ENCODE measurements at places on chromosomes 12 and 14. TPM values are rescaled to one million over a fixed set of nuclear protein-coding genes. Genes with fewer than 3 reads are reported as not detected.

GRCh38 chr14:51849097-51849496 lies 11.3 kb upstream of the GNG2 start:
- peaks cover 12% of the 10 kb centered on the region for H3K4me1 ChIP-seq
- no peak for DNase-seq
- no peak overlapping the region for H3K27ac ChIP-seq
- H3K27me3 ChIP-seq: peaks cover 3% of the 10 kb centered on the region
- H3K4me3 ChIP-seq: no peak overlapping the region

Gene NTS
- not detected for total RNA-seq

GRCh38 chr12:128609861-128610260 lies 213.9 kb downstream of the SLC15A4 start:
- no peak overlapping the region for H3K4me3 ChIP-seq
- DNase-seq: no peak
- H3K27me3 ChIP-seq: no peaks in the 10 kb centered on the region
- no peaks in the 10 kb centered on the region for H3K36me3 ChIP-seq
- no peak overlapping the region for H3K27ac ChIP-seq

DNA sequence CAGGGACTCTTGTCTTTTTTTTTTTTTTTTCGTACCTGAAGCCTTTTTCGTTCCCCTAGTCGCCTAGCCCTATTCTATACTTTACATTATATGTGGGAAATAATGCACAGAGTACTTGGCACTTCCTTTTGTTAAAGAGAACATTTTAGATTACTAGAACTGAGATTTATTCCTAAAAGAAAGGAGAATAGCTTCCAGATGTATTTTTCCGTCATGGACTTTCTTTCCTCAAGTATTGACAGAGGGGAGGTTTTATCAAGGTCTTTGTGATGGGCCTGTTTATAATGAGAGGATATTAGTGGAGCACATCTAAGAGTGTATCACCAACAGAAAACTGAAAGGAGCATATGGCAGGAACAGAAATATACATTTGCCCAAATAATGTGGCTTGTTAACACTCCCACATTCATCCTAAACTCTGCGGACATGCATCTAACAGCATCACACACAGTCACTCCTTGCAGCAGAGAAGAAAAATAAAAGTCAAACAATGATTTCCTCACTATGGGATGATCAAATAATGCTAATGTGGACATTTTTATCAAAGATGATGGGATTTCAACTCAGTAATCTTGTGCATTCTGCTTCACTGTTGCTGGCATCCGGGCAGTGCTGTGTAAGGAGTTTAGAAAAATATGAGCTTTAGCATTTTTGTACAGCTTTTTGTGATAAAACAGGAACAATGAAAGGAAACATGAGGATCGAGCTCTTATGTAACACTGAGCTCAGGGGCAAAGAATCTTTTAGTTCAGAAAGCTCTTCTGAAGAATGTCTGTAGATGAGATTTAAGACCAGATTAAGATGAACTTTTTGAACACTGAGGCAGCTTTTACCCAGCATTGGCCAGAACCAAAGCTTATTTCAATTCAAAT lies 183.1 kb downstream of the EGLN3 start:
- no peaks in the 10 kb centered on the region for H3K36me3 ChIP-seq

DNA sequence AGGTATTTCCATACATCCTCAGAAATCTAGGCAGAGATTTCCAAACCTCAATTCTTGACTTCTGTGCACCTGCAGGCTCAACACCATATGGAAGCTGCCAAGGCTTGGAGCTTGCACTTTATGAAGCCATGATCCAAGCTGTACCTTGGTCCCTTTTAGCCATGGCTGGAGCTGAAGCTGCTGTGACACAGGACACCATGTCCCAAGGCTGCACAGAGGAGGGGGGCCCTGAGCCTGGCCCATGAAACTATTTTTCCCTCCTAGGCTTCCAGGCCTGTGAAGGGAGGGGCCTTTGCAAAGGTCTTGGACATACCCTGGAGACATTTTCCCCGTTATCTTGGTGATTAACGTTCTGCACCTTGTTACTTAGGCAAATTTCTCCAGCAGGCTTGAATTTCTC lies 110.5 kb downstream of the IGF1 start:
- no peaks in the 10 kb centered on the region for H3K36me3 ChIP-seq
- no peak overlapping the region for H3K27ac ChIP-seq
- no peak for DNase-seq
- peaks cover 2% of the 10 kb centered on the region for H3K27me3 ChIP-seq
- H3K4me3 ChIP-seq: no peak overlapping the region

GRCh38 chr12:66482351-66483203 lies 180.3 kb downstream of the HELB start:
- H3K4me1 ChIP-seq: peaks cover 13% of the 10 kb centered on the region
- peak overlapping the region; percentile 75 for H3K27ac ChIP-seq
- no peak overlapping the region for H3K4me3 ChIP-seq
- DNase-seq: no peak
- peaks cover 23% of the 10 kb centered on the region for H3K36me3 ChIP-seq
- H3K27me3 ChIP-seq: no peaks in the 10 kb centered on the region

GRCh38 chr12:27554421-27555186 lies 30.6 kb downstream of the PPFIBP1 start:
- H3K4me3 ChIP-seq: peak overlapping the region; percentile 32
- H3K4me1 ChIP-seq: peaks cover 66% of the 10 kb centered on the region
- peak overlapping the region; percentile 86 for H3K27ac ChIP-seq
- no peak for DNase-seq
- H3K36me3 ChIP-seq: no peaks in the 10 kb centered on the region

DNA sequence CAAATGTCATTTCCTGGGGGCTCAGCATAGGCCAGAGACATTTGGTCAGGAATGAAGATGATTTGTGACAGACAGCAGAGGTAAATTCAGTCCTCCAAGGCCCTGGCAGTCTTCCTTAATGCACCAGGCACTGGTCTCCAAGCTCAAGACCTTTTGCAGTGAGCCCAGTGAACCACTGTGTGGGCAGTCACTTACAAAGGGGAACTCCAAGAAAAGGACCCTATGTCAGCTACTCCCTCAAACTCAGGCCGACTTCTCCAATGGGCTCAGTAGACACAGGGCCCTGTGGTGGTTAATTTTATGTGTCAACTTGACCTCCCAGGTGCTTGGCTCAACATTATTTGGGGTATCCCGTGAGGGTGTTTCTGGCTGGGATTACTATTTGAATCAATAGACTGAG lies 29.3 kb upstream of the PLEK2 start:
- no peak for DNase-seq
- H3K4me3 ChIP-seq: no peak overlapping the region
- H3K27me3 ChIP-seq: peaks cover 11% of the 10 kb centered on the region
- no peaks in the 10 kb centered on the region for H3K36me3 ChIP-seq

- peaks cover 59% of the 10 kb centered on the region for H3K27me3 ChIP-seq
- DNase-seq: peak; percentile 41
- H3K27ac ChIP-seq: no peak overlapping the region
- H3K36me3 ChIP-seq: no peaks in the 10 kb centered on the region
- peaks cover 14% of the 10 kb centered on the region for H3K4me1 ChIP-seq
- H3K4me3 ChIP-seq: no peak overlapping the region
Measured at GRCh38 chr12:51593539-51593938, 2.5 kb downstream of the SCN8A start.

DNA sequence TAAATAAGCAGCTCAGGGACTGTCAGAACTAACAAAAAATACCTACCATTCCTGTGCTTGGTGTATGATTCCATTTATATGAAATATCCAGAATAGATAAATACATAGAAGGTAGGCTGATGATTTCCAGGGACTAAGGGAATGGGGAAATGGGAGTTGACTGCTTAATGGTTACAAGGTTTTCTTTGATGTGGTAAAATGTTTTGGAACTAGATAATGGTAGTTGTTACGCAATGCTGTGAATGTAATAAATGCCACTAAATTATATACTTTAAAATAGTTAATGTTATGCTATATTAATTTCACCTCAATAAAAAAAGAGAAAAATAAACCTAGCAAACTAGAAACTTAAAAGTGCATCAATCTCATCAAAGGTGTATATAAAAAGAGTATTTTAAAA lies 41.1 kb downstream of the CEP83 start:
- H3K36me3 ChIP-seq: peaks cover 27% of the 10 kb centered on the region
- H3K27ac ChIP-seq: no peak overlapping the region
- H3K4me3 ChIP-seq: no peak overlapping the region
- no peak for DNase-seq
- peaks cover 4% of the 10 kb centered on the region for H3K4me1 ChIP-seq

Gene IFT81
- total RNA-seq: 24.7 TPM

Gene PRB2
- not detected for total RNA-seq

- DNase-seq: no peak
- H3K4me1 ChIP-seq: peaks cover 10% of the 10 kb centered on the region
- H3K27me3 ChIP-seq: peaks cover 2% of the 10 kb centered on the region
Measured at GRCh38 chr14:90551070-90551704, 154.4 kb downstream of the CALM1 start.

DNA sequence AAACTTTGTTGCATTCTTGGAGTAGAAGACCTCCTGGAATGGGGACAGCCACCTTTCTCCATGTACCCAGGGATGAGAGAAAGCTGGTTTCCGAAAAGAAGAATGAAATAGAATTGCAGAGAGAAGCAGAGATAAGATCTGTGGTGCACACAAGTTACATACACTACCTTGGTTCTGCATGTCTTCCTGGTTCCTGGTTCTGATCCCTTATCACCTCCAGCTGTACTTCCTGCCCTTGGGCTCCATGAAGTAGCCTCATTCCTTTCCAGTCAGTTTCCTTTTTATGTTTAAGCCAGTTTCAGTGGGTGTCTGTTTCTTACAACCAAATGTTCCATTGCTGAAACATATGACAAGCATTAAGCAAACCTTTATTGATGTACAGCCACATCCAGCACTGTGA lies 69.3 kb downstream of the FBXW8 start:
- no peaks in the 10 kb centered on the region for H3K27me3 ChIP-seq
- peaks cover 3% of the 10 kb centered on the region for H3K4me1 ChIP-seq
- no peak for DNase-seq
- H3K4me3 ChIP-seq: no peak overlapping the region

GRCh38 chr12:27060740-27061139 lies 21.6 kb downstream of the C12orf71 start:
- peaks cover 3% of the 10 kb centered on the region for H3K36me3 ChIP-seq
- H3K4me1 ChIP-seq: peaks cover 4% of the 10 kb centered on the region
- no peaks in the 10 kb centered on the region for H3K27me3 ChIP-seq
- DNase-seq: no peak

GRCh38 chr12:52540531-52540930 lies 12.4 kb downstream of the KRT71 start:
- no peak overlapping the region for H3K4me3 ChIP-seq
- peaks cover 4% of the 10 kb centered on the region for H3K27me3 ChIP-seq
- no peak overlapping the region for H3K27ac ChIP-seq
- no peaks in the 10 kb centered on the region for H3K36me3 ChIP-seq
- peaks cover 24% of the 10 kb centered on the region for H3K4me1 ChIP-seq
- DNase-seq: no peak

GRCh38 chr12:80272387-80272915 lies 171.6 kb upstream of the PTPRQ start:
- no peaks in the 10 kb centered on the region for H3K36me3 ChIP-seq
- no peaks in the 10 kb centered on the region for H3K27me3 ChIP-seq
- no peak for DNase-seq
- no peak overlapping the region for H3K4me3 ChIP-seq
- H3K4me1 ChIP-seq: peaks cover 38% of the 10 kb centered on the region
- peak overlapping the region; percentile 44 for H3K27ac ChIP-seq

GRCh38 chr12:89040146-89040964 lies 311.9 kb downstream of the DUSP6 start:
- no peak overlapping the region for H3K4me3 ChIP-seq
- DNase-seq: no peak
- H3K27ac ChIP-seq: no peak overlapping the region
- no peaks in the 10 kb centered on the region for H3K27me3 ChIP-seq
- H3K36me3 ChIP-seq: no peaks in the 10 kb centered on the region

Gene TXNDC16
- total RNA-seq: 12.7 TPM

DNA sequence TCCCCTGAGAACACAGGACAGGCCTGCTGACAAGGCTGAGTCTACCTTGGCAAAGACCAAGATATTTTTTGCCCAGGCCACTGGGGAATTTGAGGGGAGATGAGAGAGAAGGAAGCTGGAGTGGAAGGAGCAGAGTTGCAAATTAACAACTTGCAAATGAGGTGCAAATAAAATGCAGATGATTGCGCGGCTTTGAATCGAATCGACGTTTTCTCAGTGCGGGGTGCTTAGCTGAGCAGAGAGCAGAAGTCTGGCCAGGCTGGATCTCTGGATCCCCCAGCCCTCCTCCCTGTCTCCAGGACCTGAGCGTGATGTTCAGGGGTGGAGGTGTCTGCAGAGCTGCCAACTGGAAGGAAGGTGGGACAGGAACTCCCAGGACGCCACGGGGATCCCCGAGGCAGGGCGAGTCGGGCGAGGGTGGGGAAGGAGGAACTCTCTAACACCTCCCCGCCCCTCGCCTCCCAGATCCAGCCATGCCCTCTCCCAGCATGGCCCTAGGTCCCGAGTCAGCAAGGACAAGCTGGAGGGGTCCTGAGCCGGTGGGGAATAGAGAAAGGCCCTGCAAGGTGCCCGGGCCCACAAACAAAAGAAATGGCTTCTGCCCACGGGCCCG lies 527 bp upstream of the CARMIL3 start:
- peak overlapping the region; percentile 69 for H3K4me3 ChIP-seq
- H3K36me3 ChIP-seq: no peaks in the 10 kb centered on the region
- H3K27ac ChIP-seq: peak overlapping the region; percentile 13
- H3K27me3 ChIP-seq: peaks cover 70% of the 10 kb centered on the region
- DNase-seq: no peak

Gene MBD6
- total RNA-seq: 118 TPM

Gene KRT2
- total RNA-seq: not detected

Gene TSPAN19
- total RNA-seq: 0.66 TPM

DNA sequence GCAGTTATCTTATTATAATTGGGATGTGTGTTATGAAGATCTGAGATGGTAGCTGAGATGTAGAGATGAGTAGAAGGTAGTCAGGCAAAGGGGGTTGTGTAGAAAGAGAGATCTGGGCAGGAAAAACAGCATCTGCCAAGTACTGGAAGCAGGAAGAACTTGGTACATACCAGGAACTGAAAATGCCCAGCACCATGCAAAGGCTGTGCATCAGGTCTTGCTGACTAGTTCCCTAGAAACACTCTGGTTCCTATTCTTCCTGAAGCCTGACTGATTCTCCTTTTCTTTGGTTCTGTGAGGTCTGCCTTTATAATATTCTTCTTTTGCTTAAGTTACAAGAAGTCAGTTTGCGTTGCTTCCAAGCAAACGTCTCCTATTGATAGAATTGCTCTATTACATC lies 6.7 kb upstream of the NFATC4 start:
- no peak for DNase-seq
- no peak overlapping the region for H3K27ac ChIP-seq
- H3K4me3 ChIP-seq: no peak overlapping the region
- H3K27me3 ChIP-seq: peaks cover 6% of the 10 kb centered on the region
- H3K4me1 ChIP-seq: peaks cover 15% of the 10 kb centered on the region
- H3K36me3 ChIP-seq: no peaks in the 10 kb centered on the region

GRCh38 chr14:63659726-63660125 lies 18.1 kb upstream of the WDR89 start:
- peak overlapping the region; percentile 37 for H3K27ac ChIP-seq
- H3K27me3 ChIP-seq: no peaks in the 10 kb centered on the region
- DNase-seq: no peak
- peaks cover 2% of the 10 kb centered on the region for H3K36me3 ChIP-seq

DNA sequence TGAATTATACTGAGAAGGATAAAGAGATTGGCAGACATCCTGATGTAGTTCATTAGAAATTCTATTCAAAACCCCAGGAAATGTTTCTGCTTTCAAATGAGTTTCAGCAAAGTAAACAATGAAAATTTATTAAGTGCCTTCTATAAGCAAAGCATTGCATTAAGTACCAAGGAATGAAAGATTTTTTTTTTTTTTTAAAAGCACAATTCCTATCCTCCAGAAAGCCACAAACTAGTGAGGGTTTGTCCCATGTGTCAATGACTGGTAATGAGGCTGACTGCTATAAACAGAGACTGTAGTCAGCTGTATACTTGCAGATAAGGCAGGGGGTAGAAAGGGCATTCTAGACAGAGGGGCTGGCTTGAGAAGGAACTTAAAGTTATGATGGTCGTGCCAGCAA lies 6.7 kb downstream of the ANO4 start:
- no peak overlapping the region for H3K4me3 ChIP-seq
- DNase-seq: no peak
- H3K27ac ChIP-seq: no peak overlapping the region
- H3K36me3 ChIP-seq: no peaks in the 10 kb centered on the region
- peaks cover 33% of the 10 kb centered on the region for H3K4me1 ChIP-seq

Gene HOXC12
- not detected for total RNA-seq
